ENCODE measurements at places on chromosomes 16 and 17.
A peak's percentile ranks its signal among the peaks of the same experiment; 100 is the strongest.

DNA sequence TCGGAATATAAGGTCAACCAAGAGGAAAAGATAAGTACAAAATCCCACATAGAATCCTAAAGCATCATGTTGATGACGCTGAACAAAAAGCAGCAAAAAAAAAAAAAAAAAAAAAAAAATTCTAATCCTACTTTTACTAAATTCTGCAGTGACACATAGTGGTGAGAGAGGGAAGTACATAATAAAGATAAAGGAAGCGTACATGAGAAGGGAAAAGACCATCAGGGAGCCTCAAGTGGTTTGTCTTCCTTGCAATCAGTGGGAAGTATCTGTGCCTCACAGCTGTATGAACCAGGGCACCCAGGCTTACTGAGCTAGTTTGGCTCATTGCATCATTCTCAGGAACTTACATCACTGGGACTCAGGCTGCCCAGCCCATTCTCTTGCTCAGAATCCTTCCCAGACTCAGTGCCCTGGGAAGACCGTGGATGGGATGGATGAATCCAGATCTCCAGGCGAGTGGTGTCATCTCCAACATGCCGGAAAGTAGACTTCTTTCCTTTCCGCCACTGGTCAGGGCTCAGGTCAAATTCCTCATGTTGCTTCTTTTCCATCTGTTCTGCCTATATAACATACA, 21.2 kb downstream of the SMG6 start:
- DNase-seq = peak; percentile 83

DNA sequence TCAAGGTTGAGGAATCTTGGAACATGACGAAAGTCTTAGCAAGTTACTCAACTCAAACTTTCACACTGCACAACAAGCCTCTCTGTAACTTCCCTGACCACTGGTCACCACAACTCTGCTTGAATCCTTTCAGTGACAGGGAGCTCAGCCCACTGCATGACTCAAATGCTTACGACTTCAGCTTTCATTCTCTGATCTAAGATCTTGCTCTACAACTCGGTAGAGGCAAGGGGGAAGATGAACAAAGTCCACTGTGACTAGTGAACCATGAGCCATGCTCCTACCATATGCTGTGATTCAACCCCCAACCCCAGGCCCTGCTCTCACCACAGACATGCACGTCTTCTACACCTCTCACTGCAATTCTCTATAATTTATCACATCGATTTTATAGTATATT, 160.9 kb downstream of the SLC39A11 start:
- no peak for DNase-seq

DNA sequence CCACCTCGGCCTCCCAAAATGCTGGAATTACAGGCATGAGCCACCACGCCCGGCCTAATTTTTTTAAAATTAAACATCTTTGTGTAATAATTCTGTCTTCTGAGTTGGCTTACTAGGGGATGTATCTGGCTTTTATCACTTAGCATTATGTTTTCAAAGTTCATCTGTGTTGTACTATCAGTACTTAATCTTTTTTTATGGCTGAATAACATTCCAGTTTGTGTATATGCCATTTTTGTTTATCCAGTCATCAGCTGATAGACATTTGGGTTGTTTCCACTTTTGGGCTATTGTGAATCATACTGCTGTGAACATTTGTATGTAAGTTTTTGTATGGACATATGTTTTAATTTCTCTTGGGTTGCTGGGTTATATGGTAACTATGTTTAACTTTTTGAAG, 69.0 kb downstream of the CHD9 start:
- DNase-seq = peak; percentile 54

GRCh38 chr17:74267987-74268499, 6.0 kb upstream of the DNAI2 start:
- no peak for DNase-seq

- peak; percentile 37 for DNase-seq
These were observed 46.3 kb downstream of the SNX11 start for GRCh38 chr17:48153691-48154358.

All from fibroblast of skin of right biceps (primary cell).